ENCODE measurements at places on chromosomes 1 and 21. TPM values are rescaled to one million over a fixed set of nuclear protein-coding genes. Genes with fewer than 3 reads are reported as not detected.

ZSWIM5 gene
- total RNA-seq, result 0.90 TPM

HCRTR1 gene
- 0.18 TPM for total RNA-seq

OR6K6 gene
- total RNA-seq, result not detected

TSPEAR gene
- not detected for total RNA-seq

ZFP69 gene
- 0.54 TPM for total RNA-seq

- no peak for DNase-seq
Measured at GRCh38 chr1:201036188-201036842, 12.8 kb upstream of the KIF21B start.

- no peak for DNase-seq
Measured at GRCh38 chr21:42431196-42431595, 27.5 kb downstream of the UBASH3A start.

- DNase-seq, result no peak
Measured at GRCh38 chr1:180967558-180967957, 54.9 kb downstream of the KIAA1614 start.

- DNase-seq, result no peak
Measured at GRCh38 chr1:221892301-221892830, 150.5 kb upstream of the DUSP10 start.

GRCh38 chr1:196427976-196428734 is 180.1 kb downstream of the KCNT2 start:
- no peak for DNase-seq

GRCh38 chr1:119660253-119661083 is 12.4 kb upstream of the ZNF697 start:
- no peak for DNase-seq

DNA sequence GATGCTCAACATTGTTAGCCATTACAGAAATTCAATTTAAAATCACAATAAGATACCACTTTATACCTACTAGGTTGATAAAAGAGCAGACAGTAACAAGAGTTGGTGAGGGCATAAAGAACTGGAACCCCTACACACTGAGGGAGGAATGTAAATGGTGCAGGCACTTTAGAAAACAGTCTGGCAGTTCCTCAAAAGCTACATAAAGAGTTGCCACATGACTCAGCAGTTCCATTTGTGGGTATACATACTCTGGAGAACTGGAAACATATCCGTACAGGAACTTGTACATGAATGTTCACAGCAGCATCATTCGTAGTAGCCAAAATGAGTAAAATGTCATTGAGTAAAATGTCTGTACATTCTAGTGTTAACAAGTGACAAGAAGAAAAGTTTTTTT is 17.0 kb downstream of the NSL1 start:
- DNase-seq, result no peak

DNA sequence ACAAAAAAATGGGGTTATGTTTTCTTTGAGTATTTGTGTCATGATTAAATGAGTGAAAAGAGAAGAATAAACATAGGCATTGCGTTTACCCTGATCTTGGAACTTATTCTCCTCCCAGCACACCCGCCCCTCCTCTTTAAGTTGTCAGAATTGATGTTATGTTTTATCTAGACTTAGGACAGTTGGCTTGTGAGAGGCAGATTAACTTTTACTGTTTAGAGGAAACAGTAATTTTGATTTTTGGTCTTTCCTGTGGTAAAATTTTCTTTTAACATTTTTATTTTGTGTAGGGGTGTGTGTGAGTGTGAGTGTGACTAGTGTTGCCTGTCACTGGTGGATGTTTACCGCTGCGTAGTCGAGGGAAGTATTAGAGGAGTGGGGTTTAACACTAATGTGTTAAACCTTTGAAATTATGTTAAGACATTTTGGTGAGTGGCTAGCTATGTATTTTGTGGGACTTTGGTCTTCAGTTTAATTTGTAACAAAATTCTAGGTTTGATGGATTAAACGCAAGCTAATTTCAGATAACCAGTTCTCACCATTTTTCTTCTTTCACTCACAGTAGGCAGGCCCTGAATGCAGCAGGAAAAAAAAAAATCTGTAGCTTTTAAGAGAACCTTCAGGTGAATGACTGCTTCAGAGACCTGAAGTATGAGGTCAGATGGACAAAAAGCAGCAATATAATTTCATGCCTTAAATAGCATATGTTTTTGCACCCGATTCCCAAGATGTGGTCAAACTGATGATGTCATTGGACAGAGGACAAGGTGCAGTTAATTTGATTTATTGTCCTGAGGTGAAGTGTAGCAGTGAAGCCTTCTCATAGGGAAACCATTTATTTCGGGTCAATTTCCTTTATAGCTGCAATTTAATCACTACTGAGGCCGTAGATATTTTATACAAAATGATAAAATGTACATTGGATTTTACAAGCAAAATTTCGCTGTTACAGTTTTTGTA is 2.7 kb downstream of the POU2F1 start:
- DNase-seq, result no peak

DNA sequence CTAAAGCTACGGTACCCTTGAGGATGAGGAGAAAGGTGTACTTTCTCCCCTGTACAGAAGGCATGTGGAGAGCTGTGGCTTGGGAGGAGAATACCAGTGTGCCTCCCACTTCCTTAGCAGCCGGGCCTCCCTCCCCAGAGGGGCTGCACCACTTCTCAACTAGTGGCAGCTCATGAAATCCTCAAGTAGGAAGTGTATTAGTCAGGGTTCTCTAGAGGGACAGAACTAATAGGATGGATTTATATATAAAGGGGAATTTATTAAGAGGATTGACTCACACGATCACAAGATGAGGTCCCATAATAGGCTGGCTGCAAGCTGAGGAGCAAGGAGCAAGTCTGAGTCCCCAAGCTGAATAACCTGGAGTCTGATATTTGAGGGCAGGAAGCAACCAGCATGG is 53.1 kb upstream of the PPP2R5A start:
- DNase-seq, result no peak

DNA sequence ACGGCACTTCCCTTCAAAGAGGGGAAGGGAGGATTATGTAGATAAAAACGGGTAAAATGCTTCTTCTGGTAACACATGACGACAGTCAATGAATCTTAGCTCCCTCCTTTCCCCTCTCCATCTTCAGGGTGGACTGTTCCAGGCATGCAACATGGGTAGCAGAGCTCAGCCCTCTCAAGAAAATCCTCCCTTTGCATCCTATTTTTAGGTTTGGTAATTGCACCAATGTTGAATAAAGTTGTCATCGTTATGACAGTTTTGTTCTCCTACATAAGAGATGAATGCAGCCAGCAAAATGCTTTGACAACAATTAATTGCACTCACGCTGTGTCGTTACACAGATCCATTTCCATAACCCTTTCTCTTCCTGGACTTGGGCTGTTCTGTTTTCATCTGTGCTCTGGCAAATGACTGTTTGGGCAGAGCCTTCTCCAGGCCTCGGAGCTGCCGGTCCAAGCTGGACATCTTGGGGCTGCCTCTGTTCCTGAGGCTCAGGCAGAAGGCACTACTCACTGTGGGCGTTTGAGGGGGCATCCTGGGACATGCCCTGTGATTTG is 127.6 kb downstream of the CNIH3 start:
- DNase-seq, result no peak

DNA sequence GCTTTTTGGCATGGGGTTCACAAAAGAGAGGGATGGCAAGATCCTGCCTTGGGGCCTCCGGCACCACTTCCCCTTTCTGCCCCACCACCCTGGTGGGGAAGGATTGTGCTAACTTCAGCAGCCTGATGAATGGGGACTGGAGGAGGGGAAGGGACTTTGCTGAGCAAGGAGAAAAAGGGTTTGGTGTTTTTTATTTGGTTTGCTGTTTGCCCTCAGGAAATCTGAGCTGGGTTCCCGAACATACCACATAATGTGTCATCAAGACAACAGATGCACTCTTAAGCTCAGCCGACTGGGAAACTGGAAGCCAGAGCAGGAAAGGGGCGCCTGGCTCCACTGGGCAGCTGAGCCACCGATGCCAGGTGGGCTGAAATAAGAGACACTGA is 19.8 kb downstream of the OLFML2B start:
- peak; percentile 68 for DNase-seq

- DNase-seq, result no peak
Measured at GRCh38 chr1:4880626-4881025, 226.2 kb downstream of the AJAP1 start.

- no peak for DNase-seq
Measured at GRCh38 chr1:22503721-22504410, 52.2 kb downstream of the ZBTB40 start.

GRCh38 chr1:110118636-110119396 is 6.6 kb downstream of the UBL4B start:
- DNase-seq, result no peak
